Thymus (tissue), 14 donors: ENCODE measurements at places on chromosomes 2 and 18.

DNA sequence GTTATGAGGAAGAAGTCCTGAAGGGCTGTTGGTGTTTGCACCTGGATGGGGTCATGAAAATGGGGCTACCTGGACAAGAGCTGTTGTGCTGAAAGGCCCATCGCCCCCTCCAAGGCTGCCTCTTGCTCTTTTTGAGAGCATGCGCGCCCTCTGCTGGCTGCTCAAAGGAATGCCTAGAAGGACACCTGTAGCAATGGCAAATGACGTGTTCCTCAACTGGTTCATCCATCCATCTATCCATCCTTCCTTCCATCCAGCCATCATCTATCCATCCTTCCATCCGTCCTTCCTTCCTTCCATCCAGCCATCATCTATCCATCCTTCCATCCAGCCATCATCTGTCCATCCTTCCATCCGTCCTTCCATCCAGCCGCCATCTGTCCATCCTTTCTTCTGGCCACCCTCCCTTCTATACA is 17.2 kb upstream of the RPL31 start:
- peak; percentile 53 for DNase-seq

DNA sequence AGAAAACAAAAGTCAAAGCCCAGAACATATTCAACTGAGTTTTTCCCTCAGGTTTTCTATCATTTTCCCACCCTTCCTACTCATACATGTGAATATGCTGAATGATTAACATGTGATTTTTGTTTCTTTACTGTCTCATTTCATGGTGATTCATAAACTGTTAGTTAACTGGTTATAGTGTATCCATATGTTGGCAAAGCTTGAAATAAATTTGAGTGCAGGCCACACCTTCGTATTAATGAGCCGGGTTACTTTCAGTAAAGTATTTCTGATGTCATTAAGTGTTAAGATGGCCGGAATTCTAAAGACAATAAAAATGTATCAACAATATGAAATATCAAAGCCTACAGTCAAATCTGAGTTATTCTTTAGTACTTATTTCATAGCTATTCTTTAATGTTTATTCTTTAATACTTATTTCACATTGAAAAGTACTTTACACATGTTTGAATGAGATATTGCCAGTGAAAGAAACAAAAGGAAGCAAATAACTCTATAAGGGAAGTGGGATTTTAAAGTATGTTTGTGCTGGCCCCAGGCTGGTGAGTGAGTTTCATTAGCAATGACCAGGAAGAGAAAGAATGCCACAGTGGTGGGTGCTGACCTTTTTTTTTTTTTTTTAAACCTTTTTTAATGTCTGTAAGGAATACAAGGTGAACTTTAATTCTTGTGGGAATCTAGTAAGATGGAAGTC is 178.6 kb downstream of the NEDD4L start:
- no peak for DNase-seq

GRCh38 chr2:149125031-149125725 is 86.7 kb downstream of the LYPD6B start:
- DNase-seq = no peak

DNA sequence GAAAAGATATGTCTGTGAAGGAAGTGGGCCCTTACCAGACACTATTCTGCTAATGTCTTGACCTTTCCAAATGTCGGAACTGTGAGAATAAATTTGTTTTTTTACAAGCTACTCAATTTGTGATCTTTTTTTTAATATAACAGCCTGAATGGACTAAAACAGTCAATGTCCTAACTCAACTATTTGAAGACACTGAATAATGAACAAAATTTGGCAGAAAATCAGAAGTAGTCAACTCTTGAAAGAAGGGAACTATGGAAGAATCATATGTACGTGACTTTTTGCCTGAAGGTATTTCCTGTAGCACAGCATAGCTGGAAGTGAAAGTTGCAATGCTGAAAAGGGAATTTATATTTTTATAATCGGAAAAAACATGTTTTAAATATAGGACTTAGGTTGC is 351.8 kb upstream of the TFPI start:
- no peak for DNase-seq

- DNase-seq = no peak
Observed at GRCh38 chr2:128162266-128162665, 71.3 kb downstream of the UGGT1 start.

- DNase-seq = no peak
Observed at GRCh38 chr2:55478610-55479304, 40.8 kb upstream of the CFAP36 start.

DNA sequence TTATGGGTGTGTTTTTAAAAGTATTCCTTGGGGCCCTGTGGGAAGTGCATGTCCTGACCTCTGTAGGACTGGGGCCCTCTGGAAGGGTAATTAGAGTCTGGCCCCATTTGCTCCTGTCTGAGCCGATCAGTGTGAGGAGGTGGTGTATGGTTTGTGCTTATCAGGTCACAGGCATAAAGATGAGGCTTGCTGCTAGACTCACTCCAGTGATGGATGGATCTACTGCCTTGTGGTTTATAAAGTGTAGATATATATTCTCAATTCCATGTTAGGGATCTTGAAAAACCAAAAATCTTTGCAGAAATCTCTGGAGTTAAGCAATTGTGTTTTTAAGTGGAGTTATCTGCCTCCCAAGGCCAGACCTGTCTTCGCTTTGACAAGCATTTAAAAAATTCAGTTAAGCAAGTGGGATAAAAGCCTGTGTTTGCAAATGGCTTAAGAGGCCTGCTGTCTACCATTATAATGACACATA is 182.4 kb downstream of the PTPRM start:
- no peak for DNase-seq

DNA sequence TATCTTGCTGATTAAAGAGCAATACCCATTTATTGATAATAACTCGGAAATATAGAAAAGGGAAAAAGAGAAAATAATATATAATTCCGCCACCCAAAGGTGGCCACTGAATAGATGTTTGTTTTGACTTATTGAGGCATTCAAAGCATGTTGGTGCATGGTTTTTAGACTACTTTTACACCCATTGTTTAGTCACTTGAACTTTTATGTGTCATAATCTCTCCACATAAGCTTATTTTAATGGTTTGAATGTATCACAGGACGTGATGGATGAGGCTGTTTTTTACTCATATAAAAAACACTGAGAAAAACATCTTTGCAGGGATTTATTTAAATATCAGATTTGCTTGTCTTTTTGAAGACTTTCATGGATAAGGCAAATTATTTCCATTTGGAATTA is 120.4 kb downstream of the ACKR3 start:
- DNase-seq = no peak

DNA sequence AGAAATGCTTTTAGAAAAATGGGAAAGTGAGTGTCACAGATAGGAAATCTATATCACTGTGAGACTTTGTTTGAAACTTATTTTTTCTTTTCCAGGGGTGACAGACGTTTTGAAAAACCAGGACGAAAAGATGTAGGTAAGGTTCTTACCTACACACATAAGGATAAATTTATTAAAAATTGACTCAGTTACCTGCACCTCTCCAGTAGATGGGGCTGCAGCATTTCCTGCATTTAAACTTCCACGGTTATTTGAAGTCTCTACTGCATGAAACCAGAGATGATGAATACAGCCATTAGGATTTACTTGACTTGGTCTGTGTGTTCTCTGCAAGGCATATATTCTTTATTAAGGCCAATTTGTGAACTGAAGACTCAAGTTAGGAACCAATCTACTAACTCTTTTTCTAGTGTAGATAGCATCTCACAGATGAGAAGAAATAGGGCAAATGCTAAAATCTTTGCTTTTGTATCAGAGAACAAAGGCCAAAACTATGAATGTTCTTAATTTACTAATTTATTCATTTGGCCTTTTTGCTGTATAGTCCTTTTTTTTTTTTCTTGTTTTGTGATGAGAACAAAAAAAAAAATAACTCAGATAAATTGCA is 15.0 kb downstream of the KCNJ13 start:
- DNase-seq = no peak

- DNase-seq = no peak
Observed at GRCh38 chr18:70382017-70382416, 93.2 kb downstream of the SOCS6 start.

GRCh38 chr2:120600786-120601185 is 134.9 kb upstream of the GLI2 start:
- no peak for DNase-seq

GRCh38 chr2:191246820-191247380 is 1.7 kb downstream of the MYO1B start:
- DNase-seq = no peak

GRCh38 chr18:23835091-23835490 is 145.8 kb downstream of the LAMA3 start:
- DNase-seq = no peak

- no peak for DNase-seq
Observed at GRCh38 chr18:60022671-60023276, 123.0 kb downstream of the PMAIP1 start.

- peak; percentile 44 for DNase-seq
Observed at GRCh38 chr18:24662412-24662821, 202.0 kb downstream of the HRH4 start.

DNA sequence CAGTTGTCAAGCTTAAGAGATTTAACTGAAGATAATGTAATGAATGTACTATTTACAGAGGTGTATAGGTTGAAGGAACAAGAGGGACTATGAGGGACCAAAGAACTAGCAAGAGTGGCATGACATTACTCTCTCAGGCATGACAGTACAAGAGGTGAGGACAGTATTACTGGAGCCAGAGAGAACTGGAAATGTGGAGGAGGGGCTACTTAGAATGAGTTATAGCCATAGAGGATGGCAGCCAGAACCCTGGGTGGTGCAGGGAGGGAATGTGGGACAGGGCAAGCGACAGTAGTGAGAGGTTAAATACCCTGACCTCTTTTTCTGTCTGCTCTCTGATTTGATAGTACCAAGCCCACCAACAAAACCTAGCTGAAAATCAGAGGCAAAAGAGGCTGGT is 122.6 kb upstream of the UGP2 start:
- no peak for DNase-seq

DNA sequence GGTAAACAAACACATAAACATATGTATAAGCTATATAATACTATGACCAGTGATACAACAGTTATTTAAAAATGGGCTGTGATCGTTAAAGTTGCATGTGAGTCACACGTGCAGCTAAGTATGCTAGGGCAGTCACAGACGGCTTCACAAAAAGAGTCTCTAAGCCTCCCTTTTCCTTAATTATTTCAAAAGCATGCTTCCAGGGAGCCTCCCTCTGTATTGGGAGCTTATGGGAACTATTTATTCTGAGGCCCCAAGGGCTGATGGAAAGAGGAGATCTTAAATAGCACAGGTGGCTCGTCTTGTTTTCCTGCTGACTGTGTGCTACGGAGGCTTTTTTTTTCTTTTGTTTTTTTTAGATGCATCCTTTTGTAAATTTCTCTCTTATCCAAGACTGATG is 94.3 kb downstream of the ADCYAP1 start:
- DNase-seq = no peak

- no peak for DNase-seq
Observed at GRCh38 chr2:121709776-121710469, 26.8 kb downstream of the NIFK start.

- DNase-seq = no peak
Observed at GRCh38 chr2:85441864-85442263, 23.4 kb downstream of the SH2D6 start.

GRCh38 chr2:234643407-234643806 is 146.5 kb upstream of the ARL4C start:
- no peak for DNase-seq

- no peak for DNase-seq
Observed at GRCh38 chr2:130760754-130761751, 5.7 kb downstream of the AMER3 start.

DNA sequence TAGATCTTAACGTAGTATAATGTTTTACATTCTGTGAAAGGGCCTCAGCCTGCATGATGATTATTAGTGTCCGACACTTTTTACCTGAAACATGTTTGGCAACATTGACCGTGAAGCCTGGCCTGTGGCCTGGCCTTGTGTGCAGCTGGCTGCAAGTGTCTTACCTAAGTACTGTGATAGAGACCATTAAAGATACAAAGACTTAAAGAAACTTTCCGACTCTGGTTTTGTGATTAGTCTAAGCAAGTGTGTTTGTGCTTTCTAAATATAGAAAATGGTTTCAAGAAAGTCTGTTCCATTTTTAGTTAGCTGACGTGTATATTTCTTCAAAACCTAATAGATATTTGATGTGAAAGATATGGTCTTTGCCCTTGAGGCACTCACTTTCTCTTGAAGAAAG is 601.8 kb downstream of the LRP1B start:
- DNase-seq = no peak

DNA sequence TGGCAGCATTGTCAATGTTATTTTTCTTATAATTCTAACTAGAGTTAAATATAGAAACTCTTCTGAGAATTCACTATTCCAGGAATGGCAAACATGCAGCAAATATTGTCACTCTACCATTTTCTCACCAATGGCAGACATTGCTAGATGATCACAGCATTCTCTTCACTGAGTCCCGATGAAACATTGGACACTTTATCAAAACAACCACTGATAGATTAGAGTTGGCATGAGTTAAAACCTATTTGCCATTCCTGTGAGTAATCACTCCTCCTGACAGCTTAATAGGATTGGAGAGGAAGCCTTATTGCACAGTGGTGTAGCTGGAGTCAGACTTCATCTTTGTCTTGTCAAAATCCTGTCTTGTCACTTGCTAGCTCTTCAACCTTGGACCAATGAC is 163.9 kb upstream of the THUMPD2 start:
- DNase-seq = no peak

- DNase-seq = no peak
Observed at GRCh38 chr2:27241761-27242613, 20.9 kb downstream of the SLC30A3 start.

DNA sequence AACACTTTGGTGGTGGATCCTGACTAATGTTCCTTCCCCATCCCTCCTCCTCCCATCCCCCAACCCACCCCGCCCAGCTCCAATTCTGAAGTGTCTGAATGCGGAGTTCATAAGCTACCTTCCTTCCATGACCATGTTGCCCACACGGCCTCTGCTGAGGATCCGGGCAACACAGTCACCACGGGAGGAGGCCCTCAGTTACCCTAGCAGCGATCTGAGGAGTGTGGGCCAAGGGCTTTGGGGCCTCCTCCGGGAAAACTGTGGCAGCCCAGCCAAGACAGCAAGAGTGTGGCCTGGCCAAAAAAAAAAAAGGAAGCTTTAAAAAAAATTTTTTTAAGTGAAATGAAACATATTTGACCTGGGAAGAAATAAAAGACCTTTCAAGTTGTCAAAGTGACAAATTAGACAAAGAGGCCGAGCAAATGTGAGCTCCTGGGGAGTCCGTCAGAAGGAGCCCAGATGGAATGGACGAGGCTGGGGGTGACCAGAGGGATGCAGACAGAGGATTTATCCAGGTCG is 169.0 kb upstream of the PKDCC start:
- no peak for DNase-seq

GRCh38 chr2:175282300-175282699 is 100.8 kb upstream of the ATP5MC3 start:
- DNase-seq = no peak

DNA sequence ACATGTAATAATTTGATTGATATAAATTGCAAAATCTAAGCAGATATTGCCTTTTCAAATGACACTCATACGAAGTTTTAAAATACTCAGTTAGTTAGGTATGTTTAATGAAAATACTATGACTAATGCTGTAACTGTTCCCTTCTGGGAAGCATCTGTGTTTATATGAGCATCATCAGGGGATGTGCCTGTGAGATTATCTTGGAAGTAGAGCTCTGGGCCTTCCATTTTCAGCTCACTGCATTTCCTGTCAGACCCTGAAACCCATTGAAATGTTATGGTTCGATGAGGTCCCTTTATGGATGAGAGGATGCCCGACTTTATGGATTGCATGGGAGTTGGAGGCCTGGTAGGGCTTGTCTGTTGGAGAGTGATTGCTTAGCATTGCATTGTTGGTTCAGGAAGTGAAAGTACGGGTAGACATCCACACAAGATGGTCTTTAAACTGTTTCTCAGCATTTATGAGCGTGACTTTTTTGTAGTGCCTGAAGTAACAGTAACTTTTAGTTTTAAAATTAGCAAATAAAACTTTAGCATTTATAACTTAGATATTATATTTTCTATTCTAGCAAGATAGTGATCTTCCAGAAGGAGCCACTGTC is 28.7 kb downstream of the ELP2 start:
- no peak for DNase-seq
